ENCODE measurements at places on chromosomes 2 and 18. TPM values are rescaled to one million over a fixed set of nuclear protein-coding genes. Genes with fewer than 3 reads are reported as not detected.

- DNase-seq, result no peak
Observed at GRCh38 chr2:160214461-160215445, 14.7 kb upstream of the ITGB6 start.

DNA sequence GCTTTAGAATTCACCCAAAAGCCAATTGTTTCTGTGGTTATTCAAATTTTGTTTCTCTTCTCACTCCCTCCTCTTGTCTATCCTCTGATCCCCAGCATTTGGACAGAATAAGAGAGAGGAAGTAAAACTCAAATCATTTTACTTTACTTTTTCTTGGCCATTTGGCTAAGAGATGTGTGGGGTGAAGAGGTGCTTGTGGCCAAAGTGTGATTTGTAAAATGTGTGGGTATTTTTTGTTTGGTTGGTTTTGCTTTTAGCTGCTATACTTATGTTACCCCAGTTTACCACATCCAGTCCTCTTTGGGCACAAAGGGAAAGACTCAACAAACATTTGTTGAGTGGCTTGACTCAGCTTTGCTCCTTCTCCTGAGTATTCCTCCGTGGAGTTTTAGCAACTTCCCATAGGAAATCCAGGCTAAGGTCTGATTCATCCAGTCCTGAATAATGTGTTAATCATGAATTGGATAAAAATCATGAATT is 109.1 kb upstream of the CYP1B1 start:
- DNase-seq, result no peak

GRCh38 chr18:57780318-57780705 is 22.8 kb downstream of the ATP8B1 start:
- DNase-seq, result no peak

DNA sequence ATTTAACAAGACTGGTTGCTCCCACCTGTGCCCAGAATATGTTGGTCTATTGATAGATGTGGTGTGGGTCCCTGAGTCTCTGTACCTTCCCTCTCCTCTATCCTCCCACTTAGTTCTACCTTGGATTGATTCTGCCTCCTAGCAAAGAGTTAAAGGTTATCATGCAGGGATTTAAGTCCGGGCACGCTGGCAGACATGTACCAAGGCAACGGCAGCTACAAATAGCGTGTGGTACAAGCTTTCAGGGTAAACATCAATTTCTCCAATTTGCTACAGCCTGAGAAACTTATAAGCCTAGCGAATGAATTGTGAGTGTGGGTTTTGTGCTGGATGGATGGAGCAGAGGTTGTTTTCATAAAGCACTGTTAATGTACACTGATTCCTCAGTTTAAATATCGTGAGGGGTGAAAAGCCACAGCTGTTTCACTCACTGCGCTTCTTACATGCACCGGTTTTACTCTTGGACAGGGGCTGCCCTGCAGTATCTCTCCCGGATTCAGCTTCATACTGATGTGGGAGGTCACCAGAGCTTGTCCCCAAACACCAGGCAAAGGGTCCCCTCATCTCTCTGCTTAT is 289.8 kb downstream of the ICOS start:
- no peak for DNase-seq

GRCh38 chr18:79644006-79644665 is 35.5 kb upstream of the CTDP1 start:
- peak; percentile 74 for DNase-seq

DNA sequence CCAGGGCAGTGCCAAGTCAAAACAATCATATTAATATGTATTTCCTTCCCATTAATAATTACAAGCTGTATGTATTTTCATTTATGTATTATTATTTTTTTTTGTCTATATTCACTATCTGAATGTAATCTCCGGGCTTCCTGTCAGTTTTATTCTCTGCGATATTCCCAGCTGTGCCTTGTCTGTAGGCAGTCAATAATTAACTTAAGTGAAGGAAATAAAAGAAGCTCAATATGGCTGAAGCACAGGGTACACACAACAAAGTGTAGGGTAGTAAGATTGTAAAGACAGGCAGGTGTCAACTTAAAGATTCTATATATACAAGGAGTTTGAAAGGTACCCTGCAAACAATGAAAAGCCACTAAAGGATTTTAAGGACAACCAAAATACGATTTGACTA is 122.9 kb downstream of the ROCK1 start:
- DNase-seq, result no peak

DNA sequence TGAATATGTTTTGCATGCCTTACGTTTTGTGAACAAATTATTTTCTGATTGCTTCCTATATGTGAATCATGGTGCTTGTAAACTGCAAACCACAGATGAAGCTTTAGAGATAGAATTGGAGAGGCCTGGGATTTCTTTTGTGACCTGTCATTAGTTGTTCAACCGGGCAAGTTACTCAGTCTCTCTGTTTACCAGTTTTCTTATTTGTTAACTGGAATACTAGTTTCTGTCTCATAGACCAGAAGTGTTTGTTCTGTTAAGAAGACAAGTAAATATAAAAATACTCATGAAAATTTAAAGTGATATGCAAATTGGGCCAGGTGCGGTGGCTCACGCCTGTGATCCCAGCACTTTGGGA is 27.3 kb downstream of the DGKD start:
- DNase-seq, result no peak

GRCh38 chr2:105416156-105416555 is 17.3 kb upstream of the FHL2 start:
- DNase-seq, result no peak

DNA sequence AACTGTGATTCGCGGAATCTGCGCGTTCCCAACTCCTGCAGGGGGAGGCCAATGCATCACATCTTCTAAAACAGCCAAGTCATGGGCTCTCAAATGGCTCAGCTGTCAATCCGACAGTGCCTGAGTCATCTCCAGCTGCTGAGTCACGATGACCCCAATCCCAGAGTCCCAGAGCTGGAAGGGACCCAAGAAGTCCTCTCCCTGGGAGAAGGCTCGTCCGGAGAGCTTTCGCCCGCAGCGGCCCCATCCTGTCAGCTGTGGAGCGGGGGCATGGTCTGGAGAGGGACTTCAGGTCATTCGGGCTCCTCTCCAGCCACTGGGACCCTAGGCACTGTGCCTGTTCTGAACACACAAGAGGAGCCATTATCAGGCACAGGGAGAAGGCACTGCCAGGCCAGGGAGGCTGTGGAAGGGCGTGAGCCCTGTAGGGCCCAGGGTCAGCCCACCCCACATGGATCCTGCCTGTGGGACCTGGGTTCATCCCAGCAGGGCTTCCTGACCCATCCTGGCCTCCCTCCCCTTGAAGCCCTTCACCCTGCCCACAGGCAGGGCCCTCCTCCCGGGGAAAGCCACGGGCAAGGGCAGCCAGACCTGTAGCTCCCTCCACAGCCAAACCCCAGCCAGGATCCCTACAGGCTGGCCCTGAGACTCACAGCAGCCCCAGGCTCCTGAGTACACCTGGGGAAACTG is 47.6 kb upstream of the GPC1 start:
- DNase-seq, result peak; percentile 44

DNA sequence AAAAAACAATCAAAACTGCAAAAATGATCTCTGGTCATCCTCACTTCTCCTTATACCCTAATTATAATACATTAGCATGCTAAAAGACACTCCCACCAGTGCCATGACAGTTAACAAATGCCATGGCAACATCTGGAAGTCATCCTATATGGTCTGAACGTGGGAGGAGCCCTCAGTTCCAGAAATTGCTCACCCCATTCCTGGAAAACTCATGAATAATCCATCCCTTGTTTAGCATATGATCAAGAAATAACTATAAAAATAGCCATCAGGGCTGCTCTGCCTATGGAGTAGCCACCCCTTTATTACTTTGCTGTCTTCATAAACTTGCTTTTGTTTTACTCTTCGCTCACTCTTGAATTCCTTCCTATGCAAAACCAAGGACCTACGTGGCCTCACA is 5.7 kb upstream of the C2orf80 start:
- DNase-seq, result no peak

DNA sequence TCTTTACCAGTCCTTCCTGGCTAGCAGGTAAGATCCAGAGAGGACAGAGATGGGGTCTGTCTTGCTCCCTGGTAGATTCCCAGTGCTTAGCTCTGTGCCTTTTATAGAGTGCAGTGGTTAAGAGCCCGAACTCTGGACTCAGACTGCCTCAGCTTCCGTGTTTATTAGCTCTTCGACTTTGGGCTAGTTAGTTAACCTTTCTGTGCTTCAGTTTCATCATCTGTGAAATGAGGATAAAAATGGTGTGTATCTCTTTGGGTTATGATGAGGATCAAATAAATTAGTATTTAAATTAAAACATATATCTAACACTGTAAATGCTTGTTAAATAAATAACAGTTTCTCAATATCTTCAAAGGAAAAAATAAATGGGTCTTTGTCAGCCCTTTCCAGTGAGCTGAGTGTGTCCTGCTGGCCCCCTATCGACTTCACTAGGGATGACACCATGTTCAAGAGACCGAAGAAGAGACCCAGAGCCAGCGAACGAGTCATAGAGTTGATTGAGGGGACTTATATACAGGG is 38.2 kb downstream of the CERS6 start:
- DNase-seq, result no peak

- no peak for DNase-seq
Observed at GRCh38 chr2:217279556-217279955, 419.7 kb upstream of the TNP1 start.

GRCh38 chr2:8004250-8004681 is 677.6 kb upstream of the ID2 start:
- DNase-seq, result peak; percentile 50

DNA sequence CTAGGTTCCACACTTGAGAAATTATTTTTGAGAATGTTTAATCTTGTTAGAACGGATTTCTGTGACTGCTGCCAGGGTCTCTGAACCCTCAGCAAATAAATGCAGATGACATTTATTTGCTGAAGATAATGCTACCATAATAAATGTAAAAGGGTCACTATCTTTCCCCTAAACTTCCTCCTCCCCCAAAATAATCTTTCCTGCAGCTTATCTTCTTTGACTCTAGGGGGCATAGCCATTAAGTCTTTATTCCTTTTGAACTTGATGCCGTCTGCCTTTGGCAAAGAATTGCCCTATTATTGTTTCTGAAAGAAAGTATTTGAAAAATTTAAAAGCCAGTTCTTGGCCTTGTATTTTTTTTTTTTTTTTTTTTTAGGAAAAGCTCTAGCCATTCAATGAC is 63.6 kb upstream of the ACSL3 start:
- no peak for DNase-seq

DNA sequence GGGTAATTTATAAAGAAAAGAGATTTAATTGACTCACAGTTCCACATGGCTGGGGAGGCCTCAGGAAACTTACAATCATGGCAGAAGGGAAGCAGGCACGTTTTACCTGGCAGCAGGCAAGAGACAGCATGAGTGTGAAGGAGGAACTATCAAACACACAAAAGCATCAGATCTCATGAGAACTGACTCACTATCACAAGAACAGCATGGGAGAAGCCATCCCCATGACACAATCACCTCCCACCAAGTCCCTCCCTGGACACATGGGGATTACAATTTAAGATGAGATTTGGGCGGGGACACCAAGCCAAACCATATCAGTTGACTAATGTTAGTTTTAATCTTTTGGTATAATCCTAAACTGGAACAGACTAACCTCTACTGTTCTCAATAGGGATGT is 49.1 kb upstream of the CPO start:
- no peak for DNase-seq

DNA sequence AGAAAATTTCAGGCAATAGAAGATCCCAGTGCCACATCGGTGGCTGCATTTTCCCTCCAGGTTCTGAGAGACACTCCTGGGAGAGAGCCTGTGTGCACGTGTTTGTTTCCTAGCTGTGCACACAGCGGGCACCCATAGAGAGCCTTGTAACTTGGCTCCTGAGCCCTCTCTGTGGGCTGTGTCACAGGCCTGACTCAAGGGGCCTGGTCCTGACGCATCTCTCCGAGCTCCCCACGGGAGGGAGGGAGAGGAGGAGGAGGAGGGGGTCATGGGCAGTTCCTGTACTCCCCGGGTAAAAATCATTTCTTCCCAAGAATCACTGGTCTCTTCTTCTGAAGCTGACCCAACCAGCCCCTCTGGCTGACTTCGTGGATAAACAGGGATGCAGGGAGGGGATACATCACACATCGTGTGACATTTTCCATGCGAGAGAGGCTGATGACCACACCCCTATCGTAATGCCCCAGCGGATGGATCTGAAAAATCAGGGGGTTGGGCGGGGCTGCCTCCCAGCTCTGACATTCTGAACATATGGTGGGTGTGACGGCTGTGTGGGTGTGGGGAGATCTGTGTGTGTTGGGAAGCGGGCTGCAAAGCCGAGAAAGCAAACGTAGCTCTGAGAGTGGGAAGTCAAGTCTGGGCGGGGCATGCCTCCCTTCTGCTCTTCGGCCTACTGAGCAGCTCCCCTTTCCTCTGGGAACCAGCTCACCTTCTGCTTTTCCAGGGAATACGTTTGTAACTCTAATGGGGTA is 308.3 kb upstream of the HS6ST1 start:
- DNase-seq, result no peak

- no peak for DNase-seq
Observed at GRCh38 chr2:169258045-169258601, 104.2 kb downstream of the LRP2 start.

The COLEC12 gene
- polyA plus RNA-seq, result 10.4 TPM

The C2orf72 gene
- polyA plus RNA-seq, result 2.7 TPM

The ADGRF3 gene
- polyA plus RNA-seq, result 1.6 TPM

The MSTN gene
- 0.76 TPM for polyA plus RNA-seq

The DSG1 gene
- 5.4 TPM for polyA plus RNA-seq

The NYAP2 gene
- 0.17 TPM for polyA plus RNA-seq

The DUSP19 gene
- polyA plus RNA-seq, result 4.5 TPM
